Kidney (tissue), 22 donors: ENCODE measurements at places on chromosomes 13 and 19. TPM values are rescaled to one million over a fixed set of nuclear protein-coding genes. Genes with fewer than 3 reads are reported as not detected.

DNA sequence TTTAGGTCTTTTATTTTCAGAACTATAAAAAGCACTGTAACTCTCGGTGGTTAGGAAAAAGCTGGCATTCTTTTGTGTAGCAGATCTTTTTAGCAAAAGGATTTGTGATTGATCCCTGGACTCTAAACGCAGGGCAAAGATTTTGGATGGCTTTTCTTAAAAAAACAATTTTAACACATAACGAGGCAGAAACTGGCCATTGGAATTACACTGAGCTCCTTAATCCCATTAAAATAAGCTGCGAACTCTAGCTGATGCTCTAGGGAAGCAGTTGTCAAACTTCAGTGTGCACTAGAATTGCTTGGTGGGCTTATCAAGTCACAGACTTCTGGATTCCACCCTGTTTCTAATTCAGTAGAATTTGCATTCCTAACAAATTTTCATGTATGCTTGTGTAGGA, 33.8 kb upstream of the NDFIP2 start:
- DNase-seq, result no peak

- no peak for DNase-seq
Measured at GRCh38 chr13:46178143-46178542, 3.8 kb downstream of the LCP1 start.

- no peak for DNase-seq
Measured at GRCh38 chr19:50244695-50245094, 41.3 kb downstream of the MYH14 start.

KMT2B gene
- 40.8 TPM for total RNA-seq

VSIG10L gene
- 1.8 TPM for total RNA-seq
